ENCODE measurements at places on chromosomes 2 and 18.
A peak's percentile ranks its signal among the peaks of the same experiment; 100 is the strongest.

- no peak for DNase-seq
These were observed 79.2 kb downstream of the KLHL29 start for GRCh38 chr2:23464156-23464555.

GRCh38 chr18:59229701-59230443 lies 9.9 kb downstream of the GRP start:
- no peak for DNase-seq

DNA sequence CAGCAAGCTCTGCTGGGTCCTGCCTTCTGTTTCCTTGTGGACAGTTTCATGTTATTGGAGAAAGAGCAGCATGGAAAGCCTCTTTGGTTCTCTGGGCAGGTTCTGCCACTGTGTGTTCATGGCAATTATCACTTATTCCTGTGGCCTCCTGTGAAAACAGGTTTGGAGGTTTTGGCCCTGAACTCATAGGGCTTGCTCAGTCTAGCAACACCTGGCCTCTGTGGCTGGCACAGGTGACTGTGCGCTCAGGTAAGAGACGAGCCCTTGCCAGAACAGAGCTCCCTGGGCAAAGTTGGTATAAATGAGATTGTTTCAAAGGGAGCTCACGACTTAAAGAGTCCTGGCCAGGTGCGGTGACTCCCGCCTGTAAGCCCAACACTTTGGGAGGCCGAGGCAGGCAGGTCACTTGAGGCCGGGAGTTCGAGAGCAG lies 5.7 kb downstream of the CEP68 start:
- no peak for DNase-seq

GRCh38 chr2:65489269-65489668 lies 56.9 kb upstream of the SPRED2 start:
- no peak for DNase-seq

- no peak for DNase-seq
These were observed at the start of gene PIEZO2 for GRCh38 chr18:11149441-11150270. Gene PIEZO2 (minus strand): TSS chr18:11149569. CDS start chr18:11148588, 981 bp downstream.

DNA sequence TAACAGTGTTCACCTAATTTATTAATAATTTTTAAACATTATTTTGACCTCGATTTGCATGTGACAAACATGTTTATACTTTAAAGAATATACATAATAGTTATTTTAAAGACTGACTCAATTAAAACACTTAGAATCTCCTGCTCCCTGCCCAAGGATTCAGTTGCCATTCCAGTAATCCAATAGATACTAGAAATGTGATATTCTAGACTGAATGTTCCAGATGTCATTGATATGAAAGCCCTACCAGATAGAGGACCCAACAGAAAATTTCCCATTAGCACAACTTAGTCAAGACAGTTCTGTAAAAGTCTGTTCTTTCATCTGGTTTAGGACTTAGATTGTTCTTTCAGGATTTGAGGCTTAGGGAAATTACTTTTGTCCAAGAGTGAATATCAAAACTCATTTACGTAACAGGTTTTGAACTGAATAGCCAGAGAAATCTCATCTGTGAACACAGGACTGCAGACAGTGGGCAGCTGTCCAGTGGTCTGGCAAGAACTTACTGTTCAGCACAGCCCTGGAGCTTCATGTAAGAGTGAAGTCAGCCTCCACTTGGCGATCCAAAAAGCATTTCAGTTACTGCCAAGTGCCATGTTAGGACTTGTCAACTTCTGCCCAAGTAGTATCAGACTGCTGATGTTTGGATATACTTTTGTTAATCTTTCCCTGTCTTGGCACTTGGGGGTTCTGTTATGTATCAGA lies 77.5 kb downstream of the OSBPL6 start:
- no peak for DNase-seq

- DNase-seq, result no peak
These were observed 196.8 kb downstream of the GLI2 start for GRCh38 chr2:120932472-120932871.

DNA sequence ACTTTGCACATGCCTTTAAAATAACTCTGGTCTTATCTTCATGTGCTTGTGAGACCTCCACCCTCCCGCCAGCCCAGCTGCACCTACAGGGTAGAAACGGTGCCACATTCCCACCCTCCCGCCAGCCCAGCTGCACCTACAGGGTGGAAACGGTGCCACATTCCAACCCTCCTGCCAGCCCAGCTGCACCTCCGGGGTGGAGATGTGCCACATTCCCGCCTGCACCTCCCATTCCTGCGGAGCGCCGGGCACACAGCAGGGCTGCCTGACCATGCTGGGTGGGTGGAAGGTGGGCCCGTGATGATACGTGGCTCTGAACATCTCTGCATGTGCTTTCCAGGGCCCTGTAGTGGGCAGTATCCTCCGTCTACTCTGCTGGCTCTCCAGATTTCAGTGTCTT lies 243.7 kb upstream of the PXDN start:
- no peak for DNase-seq

GRCh38 chr2:113977660-113978523 lies 88.0 kb downstream of the ACTR3 start:
- no peak for DNase-seq

DNA sequence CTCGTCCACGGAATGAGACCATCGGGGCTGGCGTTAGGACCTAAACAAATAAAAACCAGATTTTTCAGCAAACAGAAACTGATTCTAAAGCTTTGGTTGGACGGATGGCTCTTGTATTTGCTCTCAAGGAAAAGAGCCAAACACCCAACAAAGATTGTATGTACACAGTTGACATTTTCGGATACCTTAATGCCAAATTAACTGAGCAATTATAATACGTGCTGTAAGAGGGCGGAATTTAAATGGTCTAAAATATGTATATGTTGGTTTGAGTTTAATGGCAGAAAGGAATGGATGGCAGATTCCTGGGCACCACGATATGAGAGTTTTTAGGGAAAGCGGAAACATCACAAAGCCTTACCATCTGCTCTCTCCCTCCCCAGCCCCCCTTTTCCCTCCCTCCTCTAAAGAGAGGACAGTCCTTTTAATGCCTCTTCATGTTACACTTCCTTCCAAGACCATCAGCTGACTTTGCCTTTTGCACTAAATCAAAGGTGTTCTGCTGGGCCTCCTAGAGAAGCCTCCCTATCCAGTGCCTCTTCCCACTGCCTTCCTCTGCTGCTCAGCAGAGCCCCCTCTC lies 33.3 kb downstream of the STAT1 start:
- DNase-seq, result no peak

DNA sequence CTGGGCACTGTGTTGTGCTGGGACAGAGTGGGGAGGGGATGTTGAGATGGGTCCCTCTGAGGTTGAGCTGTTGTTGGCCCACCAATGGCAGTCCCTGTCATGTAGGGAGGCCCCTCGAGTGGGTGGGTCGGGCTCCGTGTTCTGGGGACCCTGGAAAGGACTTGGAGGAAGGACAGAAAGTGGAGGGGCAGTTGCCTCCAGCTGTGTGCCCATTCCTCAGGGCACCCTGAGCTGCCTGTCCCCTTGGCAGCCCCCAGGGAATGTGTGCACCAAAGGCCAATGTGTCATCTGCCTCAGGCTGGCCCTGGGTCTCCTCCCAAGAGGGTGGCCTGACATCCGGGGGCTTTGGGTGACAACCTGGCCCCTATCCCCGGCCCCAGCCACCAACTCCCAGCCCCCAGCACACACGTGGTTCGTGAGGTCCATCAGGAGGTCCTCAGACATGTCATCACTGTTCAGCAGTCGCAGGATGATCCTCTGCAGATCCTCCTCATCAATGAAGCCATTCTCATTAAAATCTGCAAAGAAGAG lies 57.7 kb downstream of the CIB4 start:
- DNase-seq, result no peak

DNA sequence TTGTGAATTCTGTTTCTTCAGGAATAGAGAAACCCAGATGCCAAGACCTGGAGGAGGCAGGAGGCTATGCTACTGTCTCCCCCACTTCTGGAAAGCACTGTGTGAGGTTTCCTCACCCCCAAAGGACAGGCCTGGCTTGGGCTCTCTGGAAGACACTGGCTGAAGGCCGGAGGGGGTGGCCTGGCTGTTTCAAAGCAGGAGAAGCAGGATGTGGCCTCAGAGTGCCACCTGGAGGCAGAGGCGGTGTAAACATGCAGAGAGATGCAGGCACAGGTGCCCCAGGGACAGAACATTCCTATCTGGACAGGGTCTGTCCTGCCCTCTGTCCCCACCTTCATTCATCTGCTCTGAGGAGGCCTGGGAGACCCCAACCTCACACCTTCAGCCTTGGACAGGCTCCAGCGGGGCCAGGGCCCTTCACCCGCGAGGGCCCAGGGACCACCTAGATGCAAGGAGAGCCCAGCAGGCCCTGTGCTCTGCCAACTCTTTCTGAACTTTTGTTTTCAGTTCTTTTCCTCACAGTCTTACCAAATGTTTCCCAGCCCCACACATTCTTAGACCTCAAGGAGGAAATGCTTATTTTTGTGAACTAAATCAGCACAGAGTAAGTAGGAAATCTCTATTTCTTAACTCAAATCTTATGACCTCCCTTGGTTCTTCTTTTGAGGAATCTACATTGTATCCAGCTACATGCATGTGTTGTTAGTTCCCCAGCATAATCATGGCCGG lies 79.2 kb downstream of the LONRF2 start:
- peak; percentile 9 for DNase-seq

- DNase-seq, result no peak
These were observed 5.8 kb upstream of the OSBPL6 start for GRCh38 chr2:178188466-178188865.

DNA sequence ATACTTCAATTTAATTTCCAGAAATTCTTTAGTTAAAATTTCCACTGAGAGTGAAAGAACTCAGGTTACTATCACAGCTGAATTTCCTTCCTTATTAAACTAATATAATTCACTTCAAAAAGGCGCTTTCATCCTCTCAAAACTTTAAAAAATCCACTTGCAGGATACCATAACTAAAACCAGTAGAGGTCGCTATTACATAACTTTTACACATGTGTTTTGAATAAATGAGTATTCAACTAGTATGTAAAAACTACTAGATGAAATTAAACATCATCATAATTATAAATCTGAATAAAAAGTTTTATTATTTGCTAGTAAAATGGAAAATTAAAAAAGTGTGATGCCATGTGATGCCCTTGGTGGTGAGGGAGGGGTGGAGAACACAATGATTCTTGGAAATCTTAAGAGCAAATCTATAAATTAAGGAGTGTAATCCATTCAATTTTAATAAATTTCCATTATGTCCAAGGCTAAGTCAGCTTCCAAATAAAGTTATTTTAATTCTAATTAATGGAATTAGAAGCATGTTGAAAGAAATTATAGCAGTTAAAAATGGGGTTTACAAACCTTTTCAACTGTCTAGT lies 61.4 kb downstream of the SOS1 start:
- no peak for DNase-seq

GRCh38 chr18:10928011-10928771 lies 221.2 kb downstream of the PIEZO2 start:
- DNase-seq, result no peak

GRCh38 chr2:200748779-200749178 lies 62.9 kb upstream of the BZW1 start:
- DNase-seq, result no peak

- no peak for DNase-seq
These were observed 39.6 kb downstream of the SEMA4F start for GRCh38 chr2:74693668-74694067.

- DNase-seq, result peak; percentile 27
These were observed 3.1 kb downstream of the GYPC start for GRCh38 chr2:126658905-126659561.

GRCh38 chr2:36461039-36461681 lies 105.6 kb downstream of the CRIM1 start:
- DNase-seq, result no peak

DNA sequence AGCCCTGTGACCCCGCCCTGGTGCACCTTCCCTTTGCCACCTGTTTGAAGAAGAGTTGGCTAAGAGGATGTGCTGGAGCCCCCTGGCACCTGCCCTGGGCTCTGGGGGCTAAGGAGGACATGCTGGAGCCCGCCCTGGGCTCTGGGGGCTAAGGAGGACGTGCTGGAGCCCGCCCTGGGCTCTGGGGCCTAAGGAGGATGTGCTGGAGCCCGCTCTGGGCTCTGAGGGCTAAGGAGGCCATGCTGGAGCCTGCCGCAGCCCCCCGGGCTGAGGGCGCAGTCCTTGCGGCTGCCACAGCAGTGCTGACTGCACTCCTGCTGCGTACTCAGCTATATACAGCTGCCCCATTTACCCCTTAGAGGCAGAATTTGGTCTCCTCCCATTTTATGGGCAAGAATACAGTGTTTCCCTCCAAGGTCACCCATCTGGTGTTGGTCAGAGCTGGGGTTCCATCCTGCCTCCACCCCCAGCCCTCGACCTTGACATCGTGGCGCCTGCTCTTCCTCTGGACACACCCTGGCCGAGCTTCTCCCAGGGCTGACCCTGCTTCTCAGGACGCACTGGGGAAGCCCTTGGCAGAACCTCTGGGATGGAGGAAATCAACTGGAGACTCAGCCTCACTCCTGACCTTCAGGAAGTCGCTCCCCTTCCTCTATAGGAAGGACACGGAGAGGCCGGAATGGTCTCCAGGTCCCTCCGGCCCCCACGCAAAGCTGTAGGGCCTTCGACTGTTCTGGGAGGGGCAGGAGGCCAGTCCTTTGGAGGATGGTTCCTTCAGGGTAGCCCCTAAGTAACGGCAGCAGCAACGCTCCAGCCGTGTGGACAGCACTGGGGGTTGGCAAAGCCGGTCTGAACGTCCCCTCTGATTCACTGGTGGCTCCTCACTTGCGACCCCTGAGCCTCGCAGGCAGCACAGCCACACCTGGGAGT lies 65.0 kb upstream of the HPCAL1 start:
- no peak for DNase-seq

DNA sequence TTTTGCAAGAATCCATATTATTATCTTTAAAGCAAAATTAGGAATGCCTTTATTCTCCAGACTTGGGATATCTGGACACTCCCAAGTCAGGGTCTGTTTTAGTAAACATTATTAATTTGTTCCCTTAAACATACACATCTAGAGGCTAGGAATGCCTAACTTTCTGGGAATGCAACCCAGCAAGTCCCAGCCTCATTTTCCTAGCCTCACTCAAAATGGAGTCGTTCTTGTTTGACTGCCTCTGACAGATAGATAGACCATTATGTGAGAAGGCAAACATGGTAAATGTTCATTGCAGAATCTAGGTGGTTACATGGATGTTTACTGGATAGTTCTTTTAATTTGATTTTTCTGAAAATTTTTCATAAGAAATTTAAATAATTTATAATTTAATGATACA lies 270.1 kb upstream of the STON1 start:
- no peak for DNase-seq

DNA sequence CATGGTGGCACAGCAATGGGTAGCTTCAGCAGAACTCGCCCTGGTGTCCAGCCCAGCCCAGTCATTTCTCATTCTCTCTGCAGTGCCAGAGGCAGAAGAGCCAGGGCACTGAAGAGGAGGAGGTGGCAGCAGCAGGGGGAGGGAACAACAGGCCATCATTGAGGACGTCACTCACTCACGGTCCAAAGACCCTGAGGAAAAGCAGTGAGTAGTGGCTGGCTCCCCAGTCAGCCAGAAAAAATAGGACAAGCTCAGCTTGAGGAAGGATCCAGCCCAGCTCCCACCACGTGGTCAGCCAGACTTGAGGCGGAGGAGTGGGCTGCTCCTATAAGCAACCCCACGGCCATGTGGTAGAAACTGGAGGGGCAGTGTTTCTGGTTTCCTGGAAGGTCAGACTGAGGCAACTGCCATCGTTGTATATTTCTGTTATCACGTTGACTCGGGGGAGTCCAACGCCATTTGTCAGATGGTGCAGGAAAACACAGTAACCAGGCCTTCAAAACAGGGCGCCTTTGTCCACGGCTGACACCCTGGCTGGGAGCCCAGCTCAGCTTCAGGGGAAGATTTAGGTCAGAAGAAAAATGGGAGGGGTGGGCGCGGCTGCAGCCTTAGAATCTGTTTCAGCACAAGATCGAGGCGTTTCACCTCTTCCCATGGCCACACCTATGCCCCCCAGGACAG lies 19.0 kb upstream of the TMEM247 start:
- no peak for DNase-seq
